Choroid plexus epithelial cell (primary cell): ENCODE measurements at places on chromosomes 7 and 10.

DNA sequence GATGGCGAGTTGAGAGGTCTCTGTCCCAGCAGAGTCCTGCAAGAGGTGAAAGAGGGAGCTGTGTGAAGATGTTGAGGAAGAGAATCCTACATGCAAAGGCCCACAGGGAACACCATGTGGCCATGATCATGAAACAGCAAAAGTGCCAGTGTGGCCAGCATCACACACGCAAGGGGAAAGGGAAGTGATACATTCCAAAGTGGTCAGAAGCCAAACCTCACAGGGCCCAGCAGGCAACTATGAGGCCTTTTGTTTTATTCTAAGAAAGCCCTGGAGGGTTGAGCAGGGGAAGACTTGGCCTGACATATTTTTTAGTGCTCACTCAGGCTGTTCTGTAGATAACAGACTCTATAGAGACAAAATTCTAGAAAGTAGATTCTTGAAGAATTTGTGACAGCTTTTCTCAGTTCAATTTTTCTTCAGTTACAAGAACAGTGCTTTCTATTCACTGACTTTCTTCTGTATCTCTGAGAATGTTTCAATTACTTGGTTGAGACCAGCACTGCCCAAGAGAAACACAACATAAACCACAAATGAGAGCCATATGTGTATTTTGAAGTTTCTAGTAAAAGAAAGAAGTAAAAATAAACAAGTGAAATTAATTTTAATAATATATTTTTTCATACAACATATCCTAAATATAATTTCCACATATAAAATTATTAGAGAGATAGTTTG, 82.3 kb downstream of the HTR7 start:
- peak; percentile 51 for DNase-seq

DNA sequence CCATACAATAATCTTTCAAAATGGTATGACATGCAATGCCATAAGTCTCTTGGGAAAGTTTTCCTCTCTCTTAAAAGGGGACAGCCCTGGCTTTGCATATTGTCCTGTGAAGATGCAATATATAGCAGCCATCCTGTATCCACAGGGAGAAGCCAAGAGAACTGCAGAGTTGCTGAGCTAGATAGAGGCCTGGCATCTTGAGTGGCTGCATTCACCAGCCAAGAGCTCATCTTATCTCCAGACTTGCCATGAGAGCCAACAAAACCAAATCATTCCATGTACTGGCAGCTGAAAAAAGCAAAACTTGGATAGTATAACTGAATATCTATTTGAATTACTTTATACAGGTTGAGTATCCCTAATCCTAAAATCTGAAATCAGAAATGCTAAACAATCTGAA, 348.8 kb downstream of the CALN1 start:
- no peak for DNase-seq

DNA sequence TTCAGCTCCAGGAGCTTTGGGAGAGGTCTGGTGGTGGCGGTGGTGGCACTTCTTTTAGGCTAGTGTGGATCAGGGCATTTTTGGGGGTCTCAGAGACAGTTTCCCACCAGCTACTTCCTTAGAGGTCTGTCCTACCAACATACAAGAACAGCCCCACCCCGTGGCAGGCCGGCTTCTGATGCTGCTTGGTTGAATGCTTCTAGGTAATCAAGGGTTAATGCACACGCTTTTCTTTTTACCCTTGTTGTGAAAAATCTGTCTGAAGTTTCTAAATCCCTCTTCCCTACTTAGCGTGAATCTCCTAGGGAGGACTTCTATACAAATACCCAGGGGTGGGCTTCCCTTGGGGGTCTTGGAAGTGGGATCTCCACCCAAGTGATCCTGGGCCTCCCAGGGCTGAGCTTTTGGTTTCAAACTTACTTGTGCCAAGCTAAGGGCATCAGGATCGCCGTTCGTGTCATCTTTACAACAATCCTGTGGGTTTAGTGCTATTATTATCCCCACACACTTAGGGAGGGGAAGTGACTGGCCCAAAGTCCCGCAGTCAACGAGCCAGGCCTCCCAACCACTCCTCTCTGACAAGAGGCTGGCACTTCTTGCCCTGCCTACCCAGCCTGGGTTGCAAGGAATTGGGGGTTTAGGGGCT, 1.7 kb downstream of the SH2B2 start:
- peak; percentile 20 for DNase-seq

DNA sequence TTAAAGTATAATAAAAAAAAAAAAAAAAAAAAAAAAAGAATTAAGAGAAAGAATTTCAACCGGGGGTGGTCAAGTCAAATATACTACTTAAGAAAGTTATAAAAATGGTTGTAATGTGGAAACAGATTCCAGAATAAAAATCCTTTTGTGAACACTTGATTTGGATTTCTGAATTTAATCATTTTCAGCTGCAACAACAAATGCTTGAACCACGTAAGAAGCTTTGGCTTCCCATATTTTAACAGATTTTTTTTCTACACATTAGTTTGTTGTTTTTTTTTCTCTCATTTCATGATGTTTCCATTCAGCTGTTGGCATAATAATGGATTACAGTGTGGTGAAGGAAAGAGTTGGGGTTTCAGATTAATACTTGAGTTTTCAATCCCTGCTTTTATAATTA, 137.3 kb upstream of the AGR3 start:
- DNase-seq: no peak

DNA sequence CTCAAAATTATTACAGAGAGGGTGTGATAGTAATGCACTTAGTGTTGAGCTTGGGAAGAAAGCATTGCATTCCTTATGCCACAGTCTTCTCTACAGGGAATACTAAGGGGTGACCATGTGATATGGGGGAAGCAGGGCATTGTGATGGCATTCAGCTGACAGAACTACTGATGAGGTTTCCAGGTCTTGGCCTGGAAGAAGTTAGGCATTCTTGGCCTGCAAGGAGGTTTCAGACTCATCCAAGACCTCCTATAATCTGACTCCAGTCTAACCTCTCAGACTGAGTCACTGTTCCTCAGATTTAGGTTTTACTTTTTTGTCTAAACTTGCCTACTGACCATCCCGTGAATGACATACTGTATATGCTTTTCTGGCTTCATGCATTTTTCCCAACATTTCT, 7.9 kb downstream of the STMP1 start:
- peak; percentile 67 for DNase-seq

- DNase-seq: peak; percentile 68
These were observed 675.5 kb downstream of the PARD3 start for GRCh38 chr10:34139559-34139958.

DNA sequence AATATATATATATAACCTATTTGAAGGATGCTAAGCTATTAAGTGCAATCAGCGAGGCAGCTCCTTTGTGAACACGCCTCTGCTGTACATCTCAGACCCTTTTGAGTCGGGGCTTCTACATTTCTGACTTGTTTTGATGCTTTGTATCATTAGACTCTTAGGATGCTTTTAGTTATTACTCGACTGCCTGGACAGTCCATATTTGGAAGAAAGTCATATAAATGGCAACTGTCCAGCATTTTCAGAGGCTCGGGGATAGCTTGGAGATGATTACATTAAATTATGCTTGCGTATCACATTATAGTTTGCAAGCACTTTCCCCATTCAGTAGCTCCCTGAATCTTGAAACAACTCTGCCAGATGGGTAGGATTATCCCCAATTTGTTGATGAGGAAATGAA, 257.9 kb downstream of the PTEN start:
- DNase-seq: no peak

- DNase-seq: no peak
These were observed 12.3 kb downstream of the STX1A start for GRCh38 chr7:73707045-73707631.

GRCh38 chr10:91745090-91745831, 53.0 kb upstream of the TNKS2 start:
- peak; percentile 54 for DNase-seq

GRCh38 chr10:50796693-50797092, 57.0 kb downstream of the ASAH2B start:
- DNase-seq: no peak
